Effector CD4-positive, alpha-beta T cell (primary cell): ENCODE measurements at places on chromosomes 3 and 15.

- peak; percentile 7 for DNase-seq
Measured at GRCh38 chr3:171049861-171050444, 23.4 kb upstream of the SLC2A2 start.

DNA sequence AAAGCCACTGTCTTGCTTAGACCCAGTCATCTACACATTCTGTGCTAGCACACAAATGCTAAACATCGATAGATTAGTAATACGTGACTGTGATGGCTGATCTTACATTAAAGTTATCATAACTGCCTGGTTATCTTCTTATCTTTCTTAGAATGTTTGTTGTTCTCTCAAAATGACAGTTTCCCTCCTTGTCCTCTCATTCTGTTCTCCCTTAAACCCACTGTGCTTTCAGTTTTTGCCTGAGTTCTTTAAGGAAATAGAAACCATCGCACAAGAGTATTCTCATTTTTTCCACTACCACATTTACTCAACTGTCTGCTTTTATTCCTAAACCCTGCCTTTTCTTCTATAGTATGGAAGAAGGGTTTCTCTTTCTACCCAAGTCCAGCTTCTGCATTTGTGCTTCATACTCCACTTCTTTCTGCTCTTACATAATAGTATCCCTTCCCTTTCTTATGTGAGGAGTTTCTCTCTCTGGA is 17.1 kb downstream of the STX19 start:
- no peak for DNase-seq

GRCh38 chr3:108985844-108986243 is 32.2 kb upstream of the GUCA1C start:
- DNase-seq: no peak

DNA sequence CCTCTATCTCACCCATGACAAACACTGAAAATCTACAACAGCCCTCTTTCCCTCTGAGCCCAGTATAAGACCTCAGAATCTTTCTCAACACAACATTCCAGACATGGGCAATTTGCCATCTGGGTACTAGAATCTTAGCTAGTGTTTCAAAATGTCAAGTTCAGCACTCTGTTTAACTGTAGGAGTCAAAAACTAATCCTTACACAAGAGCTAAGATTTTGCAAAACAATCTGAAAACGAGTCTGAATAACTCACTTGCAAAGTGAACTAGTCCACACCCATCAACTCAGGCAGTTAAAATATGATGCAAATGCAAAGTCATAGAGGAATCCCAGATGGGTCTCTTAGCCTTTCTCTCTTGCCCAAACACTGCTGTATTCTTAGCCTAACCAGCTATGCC is 67.8 kb downstream of the GPR176 start:
- DNase-seq: no peak

GRCh38 chr15:90941038-90941437 is 6.0 kb downstream of the UNC45A start:
- no peak for DNase-seq
